ENCODE measurements at places on chromosomes 11 and 22.

DNA sequence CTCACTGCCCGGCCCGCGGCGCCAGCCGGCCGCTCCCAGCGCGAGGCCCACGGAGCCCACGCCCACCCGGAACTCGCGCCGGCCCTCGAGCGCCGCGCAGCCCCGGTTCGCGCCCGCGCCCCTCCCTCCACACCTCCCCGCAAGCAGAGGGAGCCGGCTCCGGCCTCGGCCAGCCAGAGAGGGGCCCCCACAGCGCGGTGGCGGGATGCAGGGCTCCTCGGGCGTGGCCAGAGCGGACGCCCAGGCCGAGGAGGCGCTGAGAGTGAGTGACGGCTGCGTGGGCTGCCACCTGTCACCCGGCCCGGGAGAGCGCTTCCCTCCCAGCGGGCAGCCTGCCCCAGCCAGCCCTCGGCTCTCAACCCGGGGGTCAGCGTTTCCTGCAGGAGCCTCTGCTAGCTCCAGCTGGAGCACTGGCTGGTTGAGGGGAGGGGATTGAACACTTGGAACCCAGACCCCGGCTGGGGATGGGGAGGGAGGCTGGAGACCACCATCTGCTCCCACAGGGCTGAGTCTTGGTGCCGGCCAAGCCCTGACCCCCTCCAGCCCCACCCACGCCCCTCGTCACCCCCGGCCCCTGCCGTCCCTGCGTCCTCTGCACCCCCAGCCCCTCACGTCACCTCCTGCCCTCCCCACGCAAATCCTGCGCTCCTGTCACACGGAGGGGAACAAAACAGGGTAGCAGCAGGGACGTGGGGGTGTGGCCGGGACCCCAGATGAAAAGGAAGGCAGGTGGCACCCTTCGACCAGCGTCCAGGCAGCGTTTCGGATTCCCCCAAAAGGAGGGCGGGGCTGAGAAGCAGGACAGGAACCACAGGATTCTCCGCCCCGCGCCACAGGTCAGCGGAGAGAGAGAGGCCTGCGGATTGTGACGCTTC is 157.0 kb downstream of the BRD1 start:
- DNase-seq: no peak

DNA sequence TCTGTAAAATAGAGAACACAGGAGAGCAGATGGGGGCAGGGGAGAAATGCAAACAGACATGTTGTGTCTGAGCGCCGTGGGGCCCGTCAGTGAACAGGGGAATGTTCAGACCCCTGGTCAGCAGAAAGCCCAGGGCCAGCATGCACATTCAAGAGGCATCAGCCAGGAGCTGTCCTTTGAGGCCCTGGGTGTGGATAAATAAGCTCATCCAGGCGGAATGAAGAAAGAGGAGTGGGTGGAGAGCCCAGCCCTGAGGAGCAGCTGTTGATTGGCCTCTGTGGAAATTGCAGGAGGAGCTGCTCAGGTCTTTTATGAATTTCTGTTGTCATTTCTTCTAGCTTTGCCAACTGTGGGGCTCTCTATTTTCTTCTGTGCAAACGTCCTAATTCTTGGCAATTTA is 49.7 kb upstream of the CECR2 start:
- no peak for DNase-seq

DNA sequence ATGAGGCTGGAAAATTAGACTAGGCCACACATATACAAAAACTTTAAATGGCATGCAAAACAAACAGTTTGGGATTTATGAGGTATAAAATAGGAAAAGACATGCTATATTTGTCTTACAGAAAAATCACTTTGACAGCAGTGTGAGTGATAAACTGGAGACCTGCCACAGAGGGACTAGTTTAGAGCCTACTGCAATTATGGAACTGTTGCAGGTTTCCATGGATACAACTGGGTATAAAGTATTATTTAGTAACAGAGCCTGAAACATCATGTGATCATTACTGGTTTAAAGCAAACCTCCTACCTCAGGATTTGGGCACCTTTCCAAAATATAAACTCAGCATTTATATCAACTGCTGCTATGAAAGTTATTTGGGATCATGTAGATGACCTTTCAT is 1032.5 kb downstream of the DLG2 start:
- DNase-seq: no peak

DNA sequence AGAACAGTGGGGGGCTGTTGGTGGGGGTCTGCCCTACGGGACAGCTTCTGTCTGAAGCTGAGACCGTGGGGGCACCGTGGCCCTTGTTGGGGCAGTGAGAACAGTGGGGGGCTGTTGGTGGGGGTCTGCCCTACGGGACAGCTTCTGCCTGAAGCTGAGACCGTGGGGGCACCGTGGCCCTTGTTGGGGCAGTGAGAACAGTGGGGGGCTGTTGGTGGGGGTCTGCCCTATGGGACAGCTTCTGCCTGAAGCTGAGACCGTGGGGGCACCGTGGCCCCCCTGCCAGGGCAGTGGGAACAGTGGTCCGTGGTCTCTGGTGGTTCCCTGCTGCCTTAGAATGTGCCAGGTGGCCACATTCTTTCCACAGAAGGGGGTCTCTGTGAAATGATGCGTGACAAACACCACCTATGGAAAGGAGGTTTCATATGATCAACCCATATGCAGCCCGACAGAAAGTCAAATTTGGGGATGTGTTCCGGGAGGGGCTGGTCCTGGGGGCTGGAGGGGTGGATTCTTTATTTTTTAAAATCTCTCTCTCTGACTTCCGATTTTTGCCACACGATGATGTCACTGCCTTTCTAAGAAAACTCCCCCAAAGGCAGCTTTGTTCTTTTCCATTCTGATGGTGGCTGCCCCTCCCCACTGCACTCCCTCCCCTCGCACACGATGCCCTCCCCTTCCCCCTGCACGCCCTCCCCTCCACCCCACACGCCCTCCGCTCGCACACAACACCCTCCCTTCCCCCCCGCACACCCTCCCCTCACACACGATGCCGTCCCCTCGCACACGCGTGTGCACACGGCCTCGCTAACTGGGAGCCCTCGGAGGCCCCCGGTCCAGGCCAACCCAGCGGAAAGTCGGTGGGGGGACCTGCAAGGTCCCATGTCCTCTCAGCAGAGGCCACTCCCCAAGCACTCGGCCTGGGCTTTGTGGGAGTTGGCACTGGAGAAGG is 1186.5 kb downstream of the BRD1 start:
- no peak for DNase-seq

DNA sequence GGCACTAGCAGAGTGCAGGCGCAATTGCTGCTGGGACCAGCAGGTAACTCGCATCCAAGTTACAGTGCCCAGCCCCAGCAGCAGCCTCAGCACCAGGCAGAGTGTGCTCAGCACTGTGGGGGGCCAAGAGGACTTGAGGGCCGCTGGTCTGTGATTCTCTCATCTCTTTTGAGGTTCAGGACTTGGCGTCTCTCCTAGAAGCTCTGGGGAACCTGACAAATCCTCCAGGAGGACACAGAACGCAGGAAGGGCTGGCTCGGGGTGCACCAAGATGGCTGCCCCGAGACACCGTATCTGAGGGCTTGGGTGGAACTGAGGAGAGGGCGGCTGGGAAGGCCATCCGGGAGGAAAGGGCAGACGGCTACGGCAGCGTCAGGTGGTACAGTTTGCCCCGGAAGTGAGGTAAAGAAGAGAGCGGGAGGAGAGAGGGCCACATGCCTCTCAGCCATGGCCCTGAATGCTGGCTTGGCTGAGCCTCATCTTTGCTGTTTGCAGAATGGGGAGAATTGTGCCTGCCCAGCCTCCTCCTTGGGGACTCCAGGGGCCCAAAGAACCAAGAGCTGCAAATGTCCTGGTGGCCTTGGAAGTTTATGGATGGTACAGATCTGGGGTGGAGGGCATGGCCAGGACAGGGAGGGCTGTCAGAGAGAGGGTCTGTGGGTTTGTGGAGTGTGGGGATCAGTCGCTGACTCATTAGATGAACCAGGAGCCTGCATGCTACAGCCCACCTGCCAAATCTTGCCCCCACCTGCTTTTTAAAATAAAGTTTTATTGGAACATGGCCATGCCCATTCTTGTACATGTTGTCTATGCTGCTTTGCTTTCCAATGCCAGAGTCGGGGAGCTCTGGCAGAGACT is 78.0 kb downstream of the MYEOV start:
- no peak for DNase-seq

DNA sequence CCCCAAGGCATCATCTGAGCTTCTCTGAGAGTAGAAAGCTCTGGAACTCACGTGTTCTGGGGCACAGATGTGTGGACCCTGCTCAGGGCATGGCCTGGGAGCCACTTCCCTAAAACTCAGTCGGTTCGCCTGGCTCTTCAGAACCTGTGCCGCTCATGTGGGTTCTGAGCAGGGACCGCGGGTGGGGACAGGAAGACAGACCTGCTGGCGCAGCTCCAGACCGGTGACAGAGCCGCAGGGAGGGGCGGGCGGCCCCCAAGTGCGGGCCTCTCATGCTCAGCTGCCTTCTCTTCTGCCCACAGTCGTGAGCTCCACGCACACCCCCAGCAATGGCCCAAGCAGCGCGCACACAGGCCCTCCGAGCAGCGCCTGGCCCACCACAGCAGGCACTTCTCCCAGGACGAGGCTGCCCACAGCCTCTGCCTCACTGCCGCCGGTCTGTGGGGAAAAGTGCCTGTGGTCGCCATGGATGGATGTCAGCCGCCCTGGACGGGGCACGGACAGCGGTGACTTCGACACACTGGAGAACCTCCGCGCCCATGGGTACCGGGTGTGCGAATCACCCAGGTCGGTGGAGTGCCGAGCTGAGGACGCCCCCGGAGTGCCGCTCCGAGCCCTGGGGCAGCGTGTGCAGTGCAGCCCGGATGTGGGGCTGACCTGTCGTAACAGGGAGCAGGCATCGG is 24.2 kb downstream of the MUC5AC start:
- no peak for DNase-seq

- no peak for DNase-seq
These were observed 41.7 kb upstream of the BLID start for GRCh38 chr11:122157653-122158161.

DNA sequence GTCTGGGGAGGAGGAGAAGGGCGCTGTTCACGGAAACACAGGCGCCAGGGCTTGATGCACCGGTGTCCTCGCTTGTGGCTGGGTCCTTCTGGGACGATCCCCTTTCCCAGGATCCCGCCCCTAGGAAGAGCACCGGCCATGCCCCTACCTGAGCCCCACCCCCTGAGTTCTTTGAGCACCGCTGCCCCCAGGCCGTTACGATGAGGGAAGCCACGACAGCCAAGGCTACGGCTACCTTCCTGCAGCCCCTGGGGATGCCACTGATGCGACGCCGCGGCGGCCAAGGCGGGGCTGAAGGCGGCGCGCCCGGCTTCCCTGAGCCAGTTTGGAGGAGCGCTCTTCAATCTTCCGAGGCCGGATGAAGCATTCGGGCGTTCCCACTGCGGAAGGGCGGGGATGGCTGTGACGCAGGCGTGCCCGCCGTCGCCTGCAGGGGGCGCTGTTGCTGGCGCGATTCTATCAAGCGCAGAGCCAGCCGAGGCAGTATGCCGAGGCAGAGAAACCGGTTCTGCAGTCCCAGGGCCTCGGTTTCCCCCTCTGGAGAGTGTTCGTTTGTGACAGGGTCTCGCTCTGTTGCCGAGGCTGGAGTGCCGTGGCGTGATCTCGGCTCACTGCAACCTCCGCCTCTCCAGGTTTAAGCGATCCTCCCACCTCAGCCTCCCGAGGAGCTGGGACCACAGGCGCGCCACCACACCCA is 9.7 kb upstream of the NEFH start:
- DNase-seq: peak; percentile 38

GRCh38 chr11:7555052-7555699 is 41.4 kb downstream of the PPFIBP2 start:
- DNase-seq: no peak

- no peak for DNase-seq
These were observed 113.7 kb downstream of the INSC start for GRCh38 chr11:15228331-15228849.

- DNase-seq: no peak
These were observed 59.3 kb downstream of the RAB30 start for GRCh38 chr11:83012168-83013067.

GRCh38 chr11:47055534-47055933 is 119.0 kb downstream of the CSTPP1 start:
- no peak for DNase-seq

DNA sequence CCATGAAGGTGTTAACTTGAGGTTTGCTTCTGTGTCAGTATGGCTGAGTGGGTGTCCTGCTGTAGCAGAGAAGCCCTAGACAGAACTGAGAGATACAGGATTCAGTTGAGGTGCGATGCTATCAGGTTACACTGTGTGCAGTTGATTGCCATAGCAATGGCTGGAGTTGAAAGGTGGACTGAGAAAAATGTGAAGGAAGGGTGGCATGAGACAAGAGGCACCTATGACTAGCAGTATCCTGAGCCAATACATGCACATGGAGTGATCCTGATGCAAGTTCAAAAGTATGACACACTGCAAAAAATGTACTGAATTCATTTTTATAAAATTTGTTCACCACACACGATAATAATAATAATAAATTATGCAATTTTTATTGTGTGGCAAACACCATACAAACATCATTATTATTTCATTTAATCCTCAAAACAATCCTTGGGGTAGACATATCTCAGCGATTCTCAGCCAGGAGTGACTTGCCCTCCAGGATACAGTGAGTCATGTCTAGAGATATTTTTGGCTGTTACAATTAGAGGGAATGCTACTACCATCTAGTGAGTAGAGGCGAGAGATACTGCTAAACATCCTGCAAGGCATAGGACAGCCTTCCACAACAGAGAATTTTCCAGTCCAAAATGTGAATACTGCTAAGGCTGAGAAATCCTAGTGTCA is 3.9 kb upstream of the PIWIL4 start:
- DNase-seq: no peak

DNA sequence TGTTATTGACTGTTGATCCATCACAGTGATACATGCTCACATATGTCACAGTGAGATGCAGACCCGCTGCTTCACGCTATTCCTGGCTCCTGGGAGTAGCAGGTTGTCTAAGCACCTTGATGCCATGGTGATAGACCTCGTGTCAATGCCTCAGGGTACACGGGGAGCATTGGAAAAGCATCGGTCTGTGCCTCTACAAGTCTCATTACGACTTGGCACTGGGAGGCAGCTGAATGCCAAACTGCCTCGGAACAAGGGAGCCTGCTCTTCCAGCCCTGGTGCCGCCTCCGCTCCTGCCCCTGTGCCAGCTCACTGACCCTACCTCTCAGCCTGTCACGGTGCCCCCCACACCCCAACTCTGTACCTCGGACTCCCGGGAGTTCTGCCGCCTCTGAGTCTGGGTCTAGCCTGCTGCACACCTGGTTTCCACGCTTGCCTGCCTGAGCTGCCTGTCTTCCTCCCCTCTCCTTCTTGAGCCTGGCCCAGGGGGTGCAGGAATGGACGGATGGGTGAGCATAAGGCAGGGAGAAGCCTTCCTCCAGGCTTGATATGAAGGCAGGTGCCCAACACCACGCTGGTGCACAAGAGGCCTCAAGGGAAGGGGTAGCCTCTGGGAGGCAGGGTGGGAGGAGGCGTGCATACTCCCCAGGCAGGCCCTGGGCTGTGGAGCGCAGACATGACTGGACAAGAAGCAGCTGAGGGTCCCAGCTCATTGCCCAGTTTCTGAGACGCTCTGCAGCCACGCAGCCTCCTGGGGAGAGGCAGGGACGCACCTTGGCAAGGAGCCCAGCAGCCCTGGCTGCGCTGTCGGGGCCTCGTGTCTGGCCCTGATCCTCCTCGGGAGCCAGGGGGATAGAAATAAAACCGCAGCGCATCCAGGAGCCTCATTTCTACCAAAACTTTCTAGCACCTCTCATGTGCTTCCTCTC is 1.8 kb upstream of the NFAM1 start:
- DNase-seq: no peak

- DNase-seq: no peak
These were observed 89.7 kb downstream of the RRM1 start for GRCh38 chr11:4184163-4184916.

Measured in T-helper 22 cell (primary cell).